ENCODE measurements at places on chromosomes 11 and 22. TPM values are rescaled to one million over a fixed set of nuclear protein-coding genes. Genes with fewer than 3 reads are reported as not detected.

GRCh38 chr11:19237813-19238212, 2.9 kb downstream of the E2F8 start:
- no peak for DNase-seq

DNA sequence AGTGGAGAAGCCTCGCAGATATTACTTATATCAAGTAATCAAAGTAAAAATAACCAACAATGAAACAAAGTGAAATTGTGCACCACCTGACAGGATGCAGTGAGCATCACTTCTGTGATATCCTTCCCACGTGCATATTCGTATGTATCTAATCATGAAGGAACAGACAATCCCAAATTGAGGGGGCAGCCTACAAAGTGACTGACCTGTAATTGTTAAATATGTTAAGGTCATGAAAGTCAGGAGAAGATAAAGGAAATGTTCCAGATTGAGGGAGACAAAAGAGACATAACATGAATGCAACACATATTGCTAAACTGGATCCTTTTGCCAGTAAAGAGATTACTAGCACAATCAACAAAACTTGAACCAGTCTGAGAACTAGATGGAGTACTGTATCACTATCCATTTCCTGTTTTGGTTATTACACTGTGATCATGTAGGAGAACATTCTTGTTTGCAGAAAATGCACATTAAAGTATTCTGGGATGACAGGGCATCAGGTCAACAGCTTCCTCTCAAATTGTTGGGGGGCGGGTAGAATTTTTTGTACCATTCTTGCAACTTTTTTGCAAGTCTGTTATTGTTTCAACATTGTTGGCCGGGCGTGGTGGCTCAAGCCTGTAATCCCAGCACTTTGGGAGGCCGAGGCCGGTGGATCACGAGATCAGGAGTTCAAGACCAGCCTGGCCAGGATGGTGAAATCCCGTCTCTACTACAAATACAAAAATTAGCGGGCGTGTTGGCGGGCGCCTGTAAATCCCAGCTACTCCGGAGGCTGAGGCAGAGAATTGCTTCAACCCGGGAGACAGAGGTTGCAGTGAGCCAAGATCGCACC, 2.0 kb downstream of the SBF2 start:
- no peak for DNase-seq

DNA sequence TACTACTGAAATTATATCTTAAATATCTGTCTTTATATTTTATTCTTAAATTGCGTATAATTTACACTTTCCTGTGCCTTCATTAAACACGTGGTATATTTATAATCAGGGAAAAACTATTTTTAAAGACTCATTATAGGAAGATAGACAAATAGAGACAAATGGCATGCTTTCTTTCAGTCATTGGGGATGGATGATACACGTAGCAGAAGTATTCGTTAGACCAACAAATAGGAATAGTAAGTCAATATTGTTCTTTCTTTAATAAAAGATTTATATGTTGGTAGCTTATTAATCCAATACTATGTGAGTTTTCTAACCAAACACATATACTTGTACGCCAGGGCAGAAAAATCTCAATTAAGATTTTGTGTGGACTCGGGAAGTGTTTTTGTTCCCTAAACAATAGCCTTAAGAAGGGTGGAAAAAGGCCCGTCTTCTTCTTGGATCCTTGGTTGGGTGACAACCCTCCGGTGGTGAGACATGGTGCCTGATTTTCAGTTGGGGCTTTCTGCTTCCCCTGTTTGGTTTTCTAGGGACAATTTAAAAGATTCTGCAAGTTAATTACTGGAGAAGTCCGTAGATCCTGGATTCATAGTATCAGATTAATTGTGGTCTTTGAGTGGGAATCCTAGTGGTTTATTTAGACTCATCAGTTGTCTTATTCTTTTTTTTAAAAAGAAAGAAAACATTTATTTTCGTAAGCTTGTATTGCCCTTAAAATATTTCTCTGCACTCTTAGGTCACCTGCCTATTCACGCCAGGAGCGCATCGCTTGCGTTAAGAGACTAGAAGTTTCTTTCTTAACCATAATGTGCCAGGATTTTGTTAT, 83.5 kb upstream of the WNT7B start:
- DNase-seq = peak; percentile 35

DNA sequence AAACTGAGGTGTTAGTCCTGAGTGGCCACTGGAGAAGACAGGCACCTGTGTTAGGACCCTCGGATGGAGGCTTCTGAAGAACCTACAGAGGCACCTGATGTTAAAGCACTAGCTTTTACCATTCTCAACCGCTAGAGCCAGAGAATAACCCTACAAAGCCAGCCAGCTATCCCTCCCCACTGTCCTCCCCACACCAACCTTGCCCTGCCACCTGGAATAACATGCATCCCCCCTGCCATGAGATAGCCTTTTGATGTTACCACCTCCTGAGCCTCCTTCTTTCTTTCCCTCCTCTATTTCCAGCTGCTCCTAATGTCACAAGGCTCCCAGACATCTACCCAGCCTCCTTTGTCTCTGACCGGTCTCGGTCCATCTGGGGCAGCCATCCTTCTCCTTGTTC, 28.1 kb downstream of the COMMD9 start:
- DNase-seq = no peak

- DNase-seq = peak; percentile 37
Observed at GRCh38 chr11:12110714-12111548, 541 bp downstream of the MICAL2 start.

- DNase-seq = no peak
Observed at GRCh38 chr11:77590194-77590782, 535 bp downstream of the AQP11 start.

DNA sequence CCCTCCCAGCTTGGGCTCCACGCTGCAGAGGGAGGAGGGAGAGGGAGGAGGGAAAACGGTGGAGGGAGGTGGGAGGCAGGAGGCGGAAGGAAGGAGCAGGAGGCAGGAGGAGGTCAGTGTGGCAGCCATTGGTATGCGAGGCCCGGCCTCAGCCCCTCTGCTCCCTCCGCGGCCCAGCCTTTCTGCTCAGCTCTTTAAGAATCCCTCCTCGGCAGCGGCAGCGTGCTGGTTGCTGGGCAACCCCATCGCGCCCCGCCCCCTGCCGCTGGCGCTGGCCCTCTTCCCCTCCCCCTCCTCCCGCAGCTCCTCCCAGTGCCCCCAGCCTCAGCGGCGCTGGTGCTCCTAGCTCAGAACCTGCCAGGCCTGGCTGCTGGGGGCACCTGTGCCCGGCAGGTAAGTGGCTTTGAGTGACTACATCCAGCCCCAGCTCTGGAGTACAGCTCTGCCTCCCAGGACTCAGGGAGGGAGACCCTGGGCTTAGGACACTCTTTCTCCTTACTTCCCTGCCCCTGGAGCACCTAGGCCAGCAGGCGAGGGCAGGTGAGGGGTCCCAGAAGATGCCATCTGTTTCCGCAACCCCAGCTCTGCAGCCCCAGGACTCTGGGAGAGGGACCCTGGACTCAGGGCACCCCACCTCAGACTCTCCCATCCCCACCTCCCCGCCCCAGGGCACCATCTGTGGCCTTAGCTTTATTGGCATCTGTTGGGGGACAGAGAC, 7.2 kb upstream of the FLRT1 start:
- no peak for DNase-seq

GRCh38 chr11:107014871-107015270, 3.4 kb downstream of the GUCY1A2 start:
- DNase-seq = no peak

DNA sequence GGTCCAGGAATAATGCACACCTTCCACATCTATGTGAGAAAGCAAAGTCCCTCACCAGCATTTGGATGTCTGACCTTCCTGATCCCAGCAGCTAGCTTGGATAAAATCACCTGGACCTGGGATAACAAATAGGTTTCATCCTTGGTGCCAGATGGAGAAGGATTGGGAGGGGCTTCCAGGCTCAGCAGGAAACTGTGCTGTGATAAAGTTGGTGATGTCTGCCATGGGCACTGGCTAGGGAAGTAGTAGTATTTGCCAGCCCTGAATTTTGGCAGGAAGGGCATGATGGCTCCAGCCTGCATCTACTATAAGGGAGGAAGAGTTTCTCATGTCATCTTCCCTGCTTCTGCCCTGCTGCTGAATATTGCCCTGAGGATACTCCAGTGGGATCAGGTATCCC, 37.5 kb downstream of the C11orf91 start:
- no peak for DNase-seq

DNA sequence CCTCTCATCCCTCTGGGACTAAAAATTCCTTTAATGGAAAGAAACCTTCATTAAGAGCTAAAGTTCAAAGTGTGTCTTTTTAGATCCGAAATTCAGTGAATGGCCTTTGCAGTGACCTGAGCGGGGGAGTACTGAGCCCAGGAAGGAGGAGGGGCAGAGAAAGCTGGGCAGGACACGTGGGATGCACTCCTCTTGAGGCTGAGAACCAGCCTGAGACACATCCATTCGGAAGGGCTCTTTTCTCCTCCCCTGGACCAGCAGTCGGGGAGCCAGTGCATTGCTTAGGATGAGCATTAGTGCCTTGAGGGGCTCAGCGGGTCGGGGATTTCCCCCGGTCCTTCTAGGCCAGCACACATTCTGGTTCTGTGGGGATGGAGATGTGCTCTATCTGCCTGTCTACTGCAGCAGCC, 258.9 kb upstream of the B3GAT1 start:
- DNase-seq = no peak

Gene HINFP
- 26.8 TPM for total RNA-seq

Gene METTL15
- total RNA-seq = 17.2 TPM

Gene FAT3
- not detected for total RNA-seq

Gene IGLL5
- total RNA-seq = not detected

Gene RSF1
- total RNA-seq = 46.6 TPM

Gene SESN3
- total RNA-seq = 36.5 TPM

Gene NRXN2
- total RNA-seq = 18.8 TPM
